ENCODE measurements at places on chromosomes 1 and 21. TPM values are rescaled to one million over a fixed set of nuclear protein-coding genes. Genes with fewer than 3 reads are reported as not detected.

DNA sequence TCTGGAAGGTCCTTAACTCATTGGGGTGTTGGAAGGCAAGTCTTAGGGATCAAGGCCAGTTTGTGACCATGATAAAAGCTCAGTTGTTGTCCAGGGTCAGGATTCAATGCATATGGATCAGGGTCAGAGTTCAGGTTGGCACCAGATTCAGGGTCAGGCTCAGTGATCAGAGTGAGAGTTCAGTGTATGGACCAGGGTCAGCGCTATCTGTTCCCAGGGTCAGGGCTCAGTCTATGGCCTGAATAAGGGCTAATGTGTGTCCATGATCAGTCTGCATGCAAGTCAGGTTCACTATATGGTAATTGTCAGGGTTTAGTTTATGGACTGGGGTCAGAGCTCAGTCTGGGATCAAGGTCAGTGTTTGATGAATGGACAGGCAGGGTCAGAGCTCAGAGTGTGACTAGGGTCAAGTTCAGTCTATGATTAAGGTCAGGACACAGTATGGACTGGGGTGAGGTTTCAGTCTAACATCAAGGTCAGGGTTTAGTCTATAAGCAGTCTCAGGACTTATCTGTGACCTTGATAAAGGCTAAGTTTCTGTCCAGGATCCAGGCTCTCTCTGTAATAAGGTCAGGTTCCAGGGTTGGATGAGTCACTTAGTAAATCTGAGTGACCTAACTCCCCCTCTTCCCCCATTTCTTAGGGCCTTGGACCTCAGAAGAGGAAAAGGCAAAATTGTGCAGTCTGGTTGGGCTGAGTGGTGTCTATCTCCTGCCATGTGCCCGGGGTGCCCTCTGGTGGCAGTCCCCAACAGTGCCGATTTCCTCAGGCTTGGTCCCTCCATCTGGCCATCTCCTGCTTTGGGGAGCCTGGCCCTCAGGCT lies 23.8 kb downstream of the KNCN start:
- DNase-seq = peak; percentile 85

GRCh38 chr1:183318433-183318832 lies 99.7 kb downstream of the NMNAT2 start:
- peak; percentile 70 for DNase-seq

DNA sequence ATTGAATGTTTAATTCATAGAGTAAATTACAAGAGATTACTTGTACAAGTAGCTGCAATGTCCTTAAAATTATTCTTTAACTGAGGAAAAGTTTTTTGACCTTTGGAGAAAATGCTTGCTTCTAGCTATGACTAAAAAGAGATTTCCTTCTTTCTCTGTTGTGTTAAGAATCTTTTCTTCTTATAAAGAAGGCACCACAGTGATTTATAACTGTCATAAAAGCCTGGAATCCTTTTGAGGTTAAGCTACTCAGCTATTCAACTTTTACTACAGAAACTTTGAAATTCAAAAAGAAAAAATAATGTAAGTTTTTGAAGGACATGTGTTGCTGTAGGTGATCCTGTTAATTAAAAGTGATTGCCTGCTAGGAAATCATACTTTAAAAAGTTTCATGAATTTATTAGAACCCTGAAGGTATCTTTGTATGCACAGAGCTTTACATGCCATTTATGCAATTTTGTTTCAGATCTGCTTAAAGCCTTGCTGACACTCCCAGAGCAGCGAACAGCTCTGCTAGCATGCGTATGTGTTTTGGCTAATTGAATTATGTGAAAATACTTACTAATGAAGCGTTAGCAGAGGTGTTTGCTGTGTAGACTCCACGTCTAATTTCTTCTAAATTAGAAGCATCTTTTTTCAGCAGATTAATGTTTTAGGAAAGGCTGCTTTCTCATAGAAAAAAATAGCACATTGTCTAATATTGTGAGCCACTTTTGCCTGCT lies 94.7 kb upstream of the SMYD2 start:
- DNase-seq = no peak

DNA sequence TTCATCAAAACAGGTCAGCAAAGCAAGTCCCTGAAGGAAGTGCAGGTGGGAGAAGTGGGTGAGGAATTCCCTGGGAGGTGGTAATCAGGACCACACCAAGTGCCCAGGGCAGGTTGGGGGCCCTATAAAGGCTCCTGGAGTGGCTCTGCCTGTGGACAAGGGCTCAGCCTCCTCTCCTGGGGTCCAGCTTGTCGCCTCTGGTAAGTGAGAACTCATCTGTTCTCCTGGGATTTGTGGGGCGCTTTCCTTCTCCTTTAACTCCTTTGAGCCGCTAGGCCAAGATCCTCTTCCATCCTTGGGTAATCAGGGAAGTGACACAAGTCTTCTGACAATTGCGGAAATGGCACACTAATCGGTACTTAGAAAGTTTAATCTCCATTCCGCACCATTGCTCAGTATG lies at the start of gene SPRR4:
TSS of gene SPRR4 (plus strand) at position 154 of the 400 bp plus-strand sequence. CDS start 1,243 bp downstream, outside the sequence.
- DNase-seq = no peak

DNA sequence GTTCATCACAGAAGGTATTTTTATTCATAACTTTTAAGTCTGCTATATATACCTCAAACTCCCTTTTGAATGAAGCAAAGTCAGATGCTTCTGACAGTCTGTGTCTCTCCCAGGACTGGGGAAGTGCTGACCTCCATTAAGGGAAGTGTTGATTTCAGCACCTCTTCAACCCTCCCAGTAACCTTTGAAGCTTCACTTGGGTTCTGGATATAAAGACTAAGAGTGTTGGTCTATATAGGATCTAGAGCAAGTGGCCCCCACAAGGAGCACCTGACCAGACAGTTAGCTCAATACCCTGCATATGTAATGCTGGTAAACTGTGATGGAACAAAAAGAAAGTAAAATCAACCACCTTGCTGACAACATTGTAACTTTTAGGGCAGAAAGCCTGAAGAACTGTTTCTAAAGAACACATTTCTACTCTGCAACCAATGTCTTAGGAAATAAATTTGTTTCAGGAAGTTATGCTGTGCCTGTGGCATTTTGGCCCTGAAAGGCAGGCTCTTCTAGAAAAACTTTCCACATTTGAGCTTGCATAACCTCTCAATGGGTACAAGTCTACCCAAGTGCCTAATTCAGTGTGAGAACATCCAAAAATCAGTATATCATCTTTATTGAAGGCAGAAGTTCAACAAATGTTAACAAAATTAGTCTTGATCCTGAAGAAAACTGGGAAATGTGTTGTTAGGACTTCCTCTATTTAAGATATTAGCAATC lies 865 bp upstream of the PTPN22 start:
- no peak for DNase-seq

DNA sequence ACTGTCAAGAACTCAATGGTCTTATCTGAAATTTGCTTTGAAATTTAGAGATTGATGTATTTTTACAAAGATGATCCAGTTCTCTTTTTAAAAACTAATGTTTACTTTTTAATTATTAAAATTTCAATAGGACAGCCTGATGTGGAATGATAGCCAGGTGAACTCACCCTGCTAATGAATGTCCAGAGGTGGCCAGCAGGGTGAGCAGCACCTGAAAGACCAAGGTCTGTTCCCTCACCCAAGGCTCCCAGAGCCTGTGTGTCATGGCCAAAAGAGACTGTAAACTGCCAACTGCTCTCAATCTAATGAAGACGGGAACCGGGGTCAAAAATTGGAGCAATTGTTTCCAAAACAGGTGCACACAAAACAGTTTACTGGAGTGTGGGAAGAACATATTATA lies 340.4 kb downstream of the DISC1 start:
- no peak for DNase-seq

GRCh38 chr1:164475834-164476233 lies 83.2 kb upstream of the PBX1 start:
- no peak for DNase-seq

DNA sequence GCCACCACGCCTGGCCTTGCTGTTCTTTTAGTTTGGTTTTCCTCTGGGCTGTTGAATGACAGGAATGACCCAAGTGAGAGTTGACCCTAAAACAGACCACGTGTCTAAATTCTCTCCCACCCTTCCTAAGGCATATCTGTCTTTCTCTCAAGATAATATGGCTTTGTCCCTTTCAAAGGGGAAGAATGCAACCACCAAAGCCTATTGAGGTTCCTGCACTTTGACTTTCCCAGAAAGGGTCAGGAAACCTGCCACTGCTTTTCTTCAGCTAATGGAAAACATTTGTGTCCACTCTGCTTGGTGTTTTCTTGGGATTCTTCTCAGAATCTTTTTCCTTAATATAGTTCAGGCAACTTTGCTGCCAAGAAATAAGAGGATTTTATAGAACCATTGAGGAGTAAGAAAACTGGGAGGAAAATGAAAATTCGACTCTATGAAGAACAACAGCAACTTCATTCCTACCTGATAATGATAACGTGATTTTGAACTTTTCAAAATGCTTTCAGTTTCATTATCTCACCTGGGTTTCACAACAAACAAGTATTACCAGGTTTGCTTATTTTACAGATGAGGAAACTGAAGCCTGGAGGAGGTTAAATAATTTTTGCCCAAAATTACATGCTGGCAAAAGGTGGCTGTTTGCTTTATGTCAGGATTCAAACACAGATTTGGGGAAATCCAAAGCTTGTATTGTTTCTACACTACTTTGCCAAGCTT lies 6.9 kb downstream of the PLPP3 start:
- no peak for DNase-seq

GRCh38 chr1:24540906-24541710 lies 14.8 kb upstream of the NCMAP start:
- DNase-seq = no peak

DNA sequence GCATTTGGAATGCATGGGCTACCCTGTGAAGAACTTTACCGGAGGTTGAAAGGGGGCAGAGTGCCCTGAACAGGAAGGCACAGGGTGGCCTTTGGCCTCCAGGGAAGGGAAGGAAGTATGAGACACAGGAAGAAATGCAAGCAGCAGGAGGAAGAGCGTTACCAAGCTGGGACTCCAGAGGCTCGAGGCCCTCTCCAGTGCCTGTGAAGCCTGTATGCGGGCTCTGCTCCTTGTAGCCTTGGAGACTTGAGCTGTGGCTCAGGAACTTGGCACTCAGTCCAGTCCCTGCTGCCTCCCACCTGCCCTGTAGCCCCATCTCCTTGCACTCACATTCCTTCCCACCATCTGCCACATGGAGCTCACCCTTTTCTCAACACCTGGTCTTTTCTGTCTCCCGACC lies 33.5 kb upstream of the RNF19B start:
- no peak for DNase-seq

DNA sequence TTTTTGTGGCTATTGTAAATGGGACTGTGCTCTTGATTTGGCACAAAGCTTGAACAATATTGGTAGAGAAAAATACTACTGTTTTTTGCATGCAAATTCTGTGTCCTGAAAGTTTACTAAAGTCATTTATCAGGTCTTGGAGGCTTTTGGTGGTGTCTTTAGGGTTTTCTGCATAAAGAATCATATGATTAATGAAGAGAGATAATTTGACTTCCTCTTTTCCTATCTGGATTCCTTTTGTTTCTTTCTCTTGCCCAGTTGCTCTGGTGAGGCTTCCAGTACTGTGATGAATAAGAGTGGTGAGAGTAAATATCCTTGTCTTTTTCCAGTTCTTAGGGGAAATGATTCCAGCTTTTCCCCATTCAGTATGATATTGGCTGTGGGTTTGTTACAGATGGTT lies 1166.7 kb downstream of the NCAM2 start:
- no peak for DNase-seq

DNA sequence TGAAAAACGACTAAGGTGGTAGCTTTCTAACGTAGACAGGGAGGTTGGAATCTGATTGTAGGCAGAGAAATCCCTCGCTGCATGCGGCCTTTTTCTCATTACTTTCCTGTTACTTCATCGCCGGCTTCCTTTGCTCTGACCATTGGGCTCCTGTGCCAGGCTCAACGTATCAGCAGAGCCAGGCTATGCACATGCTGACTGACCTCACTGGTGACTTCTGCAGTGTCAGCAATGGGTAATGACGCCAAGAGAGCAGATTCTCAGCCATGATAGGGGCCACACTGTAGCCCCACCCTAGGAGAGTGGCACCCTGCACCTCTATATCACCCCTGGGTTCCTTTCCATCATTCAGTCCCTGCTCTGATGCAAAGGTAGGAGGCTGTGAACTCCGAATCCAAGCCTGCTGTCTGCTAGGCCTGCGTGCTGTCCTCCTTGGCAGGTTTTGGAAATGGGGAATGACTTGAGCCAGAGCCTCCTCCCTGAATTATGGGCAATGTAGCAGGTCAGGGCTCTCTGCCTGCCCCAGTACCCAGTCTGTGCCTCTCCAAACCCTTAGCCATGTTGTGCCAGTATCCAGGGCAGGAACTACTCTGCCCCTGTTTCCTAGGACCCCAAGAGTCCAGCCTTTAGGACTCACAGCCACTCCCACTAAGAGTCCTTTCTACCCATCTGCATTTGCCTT lies 11.4 kb downstream of the PPFIA4 start:
- DNase-seq = peak; percentile 19

DNA sequence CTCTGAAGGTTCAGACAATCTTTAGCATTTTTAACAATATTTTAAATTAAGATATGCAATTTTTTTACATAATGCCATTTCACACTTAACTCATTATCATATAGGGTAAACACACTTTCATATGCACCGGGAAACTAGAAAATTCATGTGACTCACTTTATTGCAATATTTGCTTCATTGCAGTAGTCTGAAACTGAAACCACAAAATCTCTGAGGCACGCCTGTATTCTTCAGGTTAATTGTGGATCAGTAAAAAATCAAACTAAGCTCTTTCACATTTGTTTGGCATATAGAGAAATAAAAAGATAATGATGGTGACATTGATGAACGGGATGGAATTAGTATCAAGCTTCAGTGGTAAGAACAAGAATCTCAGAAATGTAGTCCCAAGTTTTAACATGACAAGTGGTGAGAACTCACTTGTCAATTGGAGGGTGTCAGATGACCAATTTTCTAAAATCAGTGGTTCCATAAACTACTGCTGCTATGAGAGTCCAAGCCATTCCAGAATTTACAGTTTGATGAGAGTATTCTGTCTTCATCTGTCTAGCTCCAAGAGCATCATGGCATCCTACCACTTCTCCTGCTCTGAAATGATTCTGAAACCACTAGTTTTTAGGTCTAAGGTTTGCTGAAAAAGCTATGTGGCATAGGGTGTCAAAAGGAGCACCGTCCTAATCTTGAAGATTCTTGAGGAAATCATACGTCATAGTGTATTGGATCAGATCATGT lies 281.0 kb downstream of the PTPRC start:
- DNase-seq = no peak

GRCh38 chr1:97943354-97943753 lies 22.5 kb upstream of the DPYD start:
- no peak for DNase-seq

Gene ERICH3
- not detected for total RNA-seq

Gene CD52
- 4.1 TPM for total RNA-seq

Gene SPRR1A
- total RNA-seq = not detected

Gene TAS1R3
- 0.28 TPM for total RNA-seq

Gene IGSF21
- total RNA-seq = 5.2 TPM

Gene NECTIN4
- 0.33 TPM for total RNA-seq

Gene USP21
- 18.4 TPM for total RNA-seq

Gene OR2M4
- total RNA-seq = not detected

Gene RRAGC
- 19.1 TPM for total RNA-seq

Gene CFHR1
- total RNA-seq = not detected
